ENCODE measurements at places on chromosomes 13 and 19.

GRCh38 chr19:4567584-4568071 lies 8.1 kb upstream of the SEMA6B start:
- no peak for DNase-seq

DNA sequence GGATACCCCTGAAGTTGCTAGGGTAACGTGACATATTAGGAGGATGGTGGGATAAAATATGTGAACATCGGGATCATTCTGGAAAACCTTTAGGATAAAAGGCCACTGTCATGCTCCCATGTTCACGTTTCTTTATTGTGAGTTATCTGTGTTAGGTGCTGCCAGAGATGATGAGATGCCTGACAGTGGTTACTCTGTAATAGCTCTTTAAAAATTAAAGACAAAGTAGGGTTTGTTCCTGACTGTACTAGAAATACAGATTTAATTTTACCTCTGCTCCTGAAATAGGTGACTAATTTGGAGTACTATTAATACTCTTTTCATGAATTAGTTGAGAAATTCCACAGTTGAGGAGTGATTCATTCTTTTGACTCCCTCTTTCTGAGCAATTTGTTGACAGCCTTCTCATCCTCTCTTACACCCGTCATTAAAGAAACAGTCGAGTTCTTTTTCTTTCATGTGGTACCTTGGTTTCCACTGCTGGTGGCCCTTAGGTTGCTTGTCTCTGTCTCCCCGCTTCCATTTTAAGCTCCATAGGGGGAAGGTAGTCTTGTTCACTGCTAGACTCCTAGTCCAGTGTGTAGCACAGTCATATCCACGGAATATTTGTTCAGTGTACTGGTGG lies 28.4 kb downstream of the SAE1 start:
- DNase-seq = no peak

DNA sequence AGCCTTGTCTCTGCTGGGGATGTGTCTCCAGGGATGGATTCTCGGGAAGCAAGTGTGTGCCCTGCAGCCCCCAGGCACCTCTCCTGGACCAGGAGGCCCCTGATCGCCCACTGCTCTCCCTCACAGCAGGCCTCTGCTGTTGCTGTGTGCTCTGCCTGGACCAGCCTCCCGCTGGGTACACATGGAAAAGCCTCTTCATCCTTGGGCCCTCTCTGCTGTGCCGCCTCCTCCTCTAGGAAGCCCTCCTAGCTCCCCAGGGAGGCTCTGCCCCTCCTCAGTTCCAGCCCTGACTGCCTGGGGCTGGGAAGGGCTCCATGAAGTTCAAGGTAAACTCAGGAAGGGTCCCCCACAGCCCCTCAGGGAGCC lies 12.0 kb downstream of the NDUFA11 start:
- DNase-seq = no peak

DNA sequence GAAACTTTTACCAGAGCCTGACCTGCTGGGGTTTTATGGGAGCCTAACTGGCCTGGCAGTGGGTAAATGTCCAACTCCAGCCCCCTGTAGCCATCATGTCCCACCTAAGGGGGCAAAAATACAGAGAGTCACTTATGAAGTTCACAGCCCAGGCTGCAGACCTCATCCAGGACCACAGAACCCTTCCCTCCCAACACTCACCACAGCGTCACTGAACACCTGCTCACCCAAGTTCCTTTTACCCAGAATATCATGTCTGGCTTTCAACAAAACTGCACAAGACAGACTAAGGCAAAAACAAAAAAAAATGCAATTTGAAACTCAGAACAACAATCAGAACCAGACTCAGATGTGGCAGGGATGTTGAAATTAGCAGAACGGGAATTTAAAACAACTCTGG lies 6.4 kb downstream of the CEACAM3 start:
- DNase-seq = no peak

GRCh38 chr13:109899316-109899715 lies 112.9 kb upstream of the IRS2 start:
- DNase-seq = peak; percentile 15

GRCh38 chr13:113486698-113487097 lies 3.8 kb downstream of the DCUN1D2 start:
- no peak for DNase-seq

DNA sequence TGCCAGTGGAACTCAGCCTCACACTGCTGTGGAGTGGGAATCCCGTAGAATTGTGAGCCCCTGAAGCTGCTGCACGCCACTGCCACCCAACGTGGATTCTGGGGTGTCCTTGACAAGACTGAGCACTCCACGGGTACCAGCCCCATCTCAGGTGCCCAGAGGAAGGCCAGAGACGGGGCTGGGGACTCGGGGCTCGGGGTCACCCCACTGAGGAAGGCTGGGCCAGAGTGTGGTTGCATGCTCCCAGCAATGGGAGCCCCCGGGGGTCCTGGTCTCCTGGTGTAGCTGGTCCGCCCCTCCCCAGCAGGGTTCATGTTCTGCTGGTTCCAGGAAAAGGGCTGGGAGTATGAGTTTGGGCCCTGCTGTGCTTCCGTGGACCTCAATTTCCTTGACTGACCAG lies 15.2 kb downstream of the DAPK3 start:
- no peak for DNase-seq

GRCh38 chr13:111202156-111202621 lies 87.1 kb downstream of the ARHGEF7 start:
- DNase-seq = no peak

DNA sequence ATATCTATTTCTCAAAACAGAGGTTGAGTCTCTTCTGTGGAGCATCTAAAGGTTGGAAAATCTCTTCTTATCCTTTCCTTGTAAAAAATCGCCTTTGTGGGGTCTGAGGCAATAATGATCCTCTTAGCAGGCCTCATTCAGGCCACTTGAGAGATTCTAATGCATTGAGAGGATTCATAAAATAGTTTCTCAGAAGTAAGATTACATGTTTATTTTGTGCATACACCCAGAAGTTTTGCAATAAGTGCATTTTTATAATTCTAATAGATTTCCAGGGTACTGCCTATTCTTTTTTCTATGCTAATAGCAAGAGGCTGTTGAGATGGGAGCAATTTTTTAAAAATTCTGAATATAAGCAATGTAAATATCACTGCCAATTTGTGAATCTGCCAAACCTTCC lies 342.2 kb upstream of the KLF12 start:
- DNase-seq = no peak

DNA sequence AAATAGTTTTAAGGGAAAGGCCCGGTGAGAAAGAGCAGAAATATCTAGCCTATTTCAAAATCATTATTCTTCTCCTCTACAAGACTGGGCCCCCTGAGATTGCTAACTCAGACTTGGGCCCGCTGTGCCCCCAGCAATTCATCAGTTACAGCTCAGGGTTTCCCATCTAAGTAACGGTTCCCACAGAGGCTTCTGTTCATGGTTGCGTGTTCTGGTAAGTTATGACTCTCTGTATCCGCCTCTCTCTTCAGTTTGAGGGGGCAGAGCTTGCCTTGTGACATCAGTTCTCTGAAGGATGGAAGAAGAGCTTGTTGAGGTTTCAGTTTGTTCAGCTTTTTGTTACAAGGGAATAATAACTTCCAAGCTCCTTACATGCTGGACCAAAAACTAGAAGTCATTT lies 11.6 kb downstream of the ZNF57 start:
- no peak for DNase-seq

GRCh38 chr13:30618930-30619279 lies 1.2 kb downstream of the USPL1 start:
- no peak for DNase-seq

DNA sequence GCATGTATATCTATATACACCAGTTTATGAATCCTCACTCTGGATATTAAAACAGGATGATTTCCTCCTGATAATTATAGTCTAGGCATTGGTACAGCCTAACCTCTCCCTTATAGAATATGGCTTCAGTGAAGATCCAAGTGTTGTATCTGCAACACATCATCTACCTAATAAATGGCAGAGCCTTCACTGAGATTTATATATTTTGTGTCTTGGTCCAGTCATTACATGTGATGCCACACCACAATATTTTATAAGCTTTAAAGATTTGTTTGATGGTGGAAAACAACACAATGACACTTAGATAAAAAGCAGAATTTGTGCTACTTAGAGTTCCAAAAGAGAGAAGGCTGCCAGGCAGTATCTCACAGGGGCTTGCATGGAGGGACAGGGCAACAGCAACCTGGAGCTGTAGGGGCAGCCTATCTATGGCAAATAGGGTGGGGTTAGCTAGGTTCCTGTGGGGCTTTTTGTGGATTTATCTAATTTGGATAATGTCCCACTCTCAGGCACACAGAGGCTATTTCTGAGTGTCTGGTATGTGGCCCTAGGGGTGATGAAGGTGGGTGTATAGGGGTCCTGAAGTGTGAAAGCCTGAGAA lies 1736.7 kb upstream of the PRR20A start:
- DNase-seq = no peak

DNA sequence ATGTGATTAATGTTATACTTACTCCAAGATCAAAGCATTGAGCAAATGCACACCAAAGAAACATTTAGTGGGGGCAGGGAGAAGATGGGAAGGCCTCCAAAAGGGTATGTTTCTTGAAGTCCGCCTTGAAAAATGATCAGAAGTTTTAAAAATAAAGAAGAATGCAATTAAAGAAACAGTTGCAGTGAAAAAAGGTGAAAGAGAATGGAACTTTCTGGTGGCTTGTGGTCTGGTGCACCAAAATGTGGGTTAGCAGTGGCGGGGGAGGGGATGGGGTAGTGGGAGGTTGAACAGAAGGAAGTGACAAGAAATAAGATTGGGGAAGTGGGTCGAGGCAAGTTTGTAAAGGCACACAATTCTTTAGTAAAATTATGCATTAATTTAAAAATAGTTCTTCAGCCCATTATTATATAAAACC lies 2.5 kb downstream of the LCP1 start:
- DNase-seq = no peak

- DNase-seq = no peak
Measured at GRCh38 chr19:30807278-30807677, 435.1 kb downstream of the ZNF536 start.

GRCh38 chr19:48815870-48816501 lies 5.2 kb upstream of the BCAT2 start:
- DNase-seq = no peak

DNA sequence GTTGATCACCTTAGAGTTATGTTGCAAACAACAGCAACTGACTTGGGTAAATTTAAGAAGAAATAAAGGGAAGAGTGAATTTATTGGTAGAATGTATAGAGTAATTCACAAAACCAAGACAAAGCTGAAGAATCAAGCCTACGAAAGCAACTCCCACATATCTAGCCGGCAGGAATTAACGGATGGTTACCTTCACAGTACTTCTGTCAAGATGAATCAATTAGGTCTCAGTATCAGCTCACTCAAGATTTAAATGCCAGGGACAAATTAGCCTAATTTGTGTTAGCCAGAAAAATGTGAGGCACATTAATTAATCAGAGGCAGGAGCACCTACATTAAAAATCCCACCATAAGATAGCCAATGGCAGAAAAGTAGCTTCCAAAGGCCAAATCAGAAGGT lies 10.7 kb downstream of the KPNA3 start:
- DNase-seq = no peak

GRCh38 chr13:32127691-32128090 lies 96.1 kb downstream of the FRY start:
- DNase-seq = no peak

- DNase-seq = no peak
Measured at GRCh38 chr13:89883893-89884448, 1463.5 kb upstream of the MIR17HG start.

DNA sequence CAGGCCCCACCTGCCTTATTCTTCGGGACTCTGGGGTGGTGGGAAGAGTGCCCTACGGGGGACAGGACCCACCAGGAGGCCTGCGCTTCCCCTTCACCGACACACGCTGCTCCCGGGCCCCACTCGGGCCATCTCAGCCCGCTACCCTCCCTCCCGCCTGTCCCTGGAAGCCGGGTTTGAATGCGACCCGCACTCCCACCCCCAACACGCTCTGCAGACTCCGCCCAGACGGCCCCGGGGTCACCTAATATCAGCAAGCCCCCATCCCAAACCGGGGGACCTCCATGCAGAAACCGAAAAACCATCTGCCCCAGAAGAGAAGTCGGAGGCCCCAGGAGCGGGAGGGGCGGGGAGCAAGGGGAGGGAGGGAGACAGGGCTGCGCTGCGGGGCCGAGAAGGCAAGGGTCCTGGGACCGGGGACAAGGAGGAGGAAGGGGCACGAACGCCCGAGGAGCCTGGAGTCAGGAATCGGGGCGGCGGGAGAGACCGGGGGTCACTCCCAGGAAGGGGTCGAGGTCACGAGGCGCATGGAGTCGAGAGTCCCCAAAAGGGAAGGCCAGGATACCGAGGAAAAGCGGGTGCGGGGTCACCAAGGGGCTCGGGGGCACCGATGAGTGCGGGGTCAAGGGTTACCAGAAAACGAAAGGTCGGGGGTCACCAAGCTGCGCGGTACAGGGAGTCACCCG lies 766 bp downstream of the SBNO2 start:
- DNase-seq = no peak

GRCh38 chr13:102323505-102323904 lies 78.3 kb downstream of the FGF14 start:
- DNase-seq = no peak

DNA sequence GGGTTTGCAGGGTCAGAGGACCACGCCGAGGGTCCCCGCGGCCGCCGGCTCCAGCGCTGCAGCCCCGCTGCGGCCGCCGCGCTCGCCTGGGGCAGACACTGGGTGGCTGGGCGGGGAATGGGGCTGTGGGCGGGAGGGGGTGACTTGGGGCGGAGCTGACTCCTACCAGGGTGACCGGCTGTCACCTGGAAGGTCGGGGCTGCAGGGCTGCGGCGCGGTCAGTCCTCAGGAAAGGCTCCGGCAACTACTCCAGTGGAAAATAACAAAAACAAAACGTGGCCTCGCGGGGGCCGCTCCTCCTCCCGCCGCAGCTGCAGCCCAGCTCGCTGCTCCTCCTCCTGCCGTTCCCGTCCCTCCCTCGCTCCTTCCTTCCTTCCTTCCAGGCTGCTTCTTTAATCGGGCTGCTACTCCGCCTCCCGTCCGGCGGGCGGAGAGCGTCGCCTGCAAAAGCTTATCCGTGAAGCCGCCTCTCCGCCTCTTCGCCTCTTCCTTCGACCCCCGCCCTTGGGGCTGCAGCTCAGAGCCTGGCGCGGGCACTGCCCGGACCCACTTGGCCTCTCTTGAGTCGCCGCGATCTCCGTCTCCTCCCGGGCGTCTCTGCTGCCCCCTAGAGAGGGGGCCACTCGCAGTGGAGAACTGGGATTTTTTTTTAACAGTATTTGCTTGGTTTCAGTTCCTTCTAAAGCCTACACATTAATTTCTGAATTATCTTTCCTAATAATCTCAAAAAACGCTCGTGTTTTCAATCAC lies at the start of gene TBC1D4:
Gene TBC1D4, minus strand, starts transcription at position 100 of the 750 bp plus-strand sequence. CDS start 402 bp downstream, outside the sequence.
- peak; percentile 82 for DNase-seq

DNA sequence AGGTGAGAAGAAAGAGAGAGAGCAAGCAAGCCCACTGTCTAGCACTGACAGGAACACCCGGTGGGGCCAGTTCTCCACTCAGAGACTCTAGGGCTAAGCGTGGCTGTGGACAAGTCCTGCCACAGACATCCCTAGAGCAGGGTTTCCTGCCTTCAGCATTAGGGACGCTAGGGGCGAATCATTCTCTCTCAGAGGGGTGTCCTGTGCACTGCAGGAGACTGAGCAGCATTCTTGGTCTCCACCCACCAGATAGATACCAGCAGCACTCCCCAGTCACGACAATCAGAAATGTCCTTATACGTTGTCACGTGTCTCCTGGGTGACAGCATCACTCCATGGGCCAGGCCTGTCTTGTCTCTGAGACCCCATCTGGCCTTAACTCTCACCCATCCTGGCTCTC lies 1.5 kb downstream of the OR10H1 start:
- no peak for DNase-seq
